ENCODE measurements at places on chromosomes 1 and 21.

DNA sequence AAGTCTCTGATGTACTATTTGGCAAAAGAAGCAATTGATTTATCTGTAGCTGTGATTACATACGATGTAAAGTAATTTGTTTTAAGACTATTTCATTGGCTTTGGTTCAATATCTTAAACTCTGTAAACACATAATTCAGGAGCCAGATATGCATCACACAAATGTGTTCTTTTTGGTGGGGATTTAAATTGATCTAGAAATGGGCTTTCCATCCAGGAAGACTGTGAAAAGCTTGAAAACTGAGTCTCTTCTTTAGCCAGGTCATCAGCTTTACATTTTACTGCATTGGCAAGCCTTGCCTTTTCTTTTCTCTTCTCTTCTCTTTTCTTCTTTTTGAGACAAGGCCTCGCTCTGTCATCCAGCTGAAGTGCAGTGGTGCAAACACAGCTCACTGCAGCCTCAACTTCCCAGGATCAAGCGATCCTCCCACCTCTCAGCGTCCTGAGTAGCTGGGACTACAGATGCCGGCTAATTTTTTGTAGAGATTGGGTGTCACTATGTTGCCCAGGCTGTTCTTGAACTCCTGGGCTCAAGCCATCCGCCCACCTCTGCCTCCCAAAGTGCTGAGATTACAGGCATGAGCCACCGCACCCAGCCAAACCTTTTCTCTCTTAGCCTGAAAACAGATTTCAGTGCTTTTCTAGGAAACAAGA is 1.4 kb downstream of the RCAN3 start:
- peak; percentile 59 for DNase-seq

GRCh38 chr1:19562847-19563246 is 77.5 kb upstream of the CAPZB start:
- DNase-seq = no peak

DNA sequence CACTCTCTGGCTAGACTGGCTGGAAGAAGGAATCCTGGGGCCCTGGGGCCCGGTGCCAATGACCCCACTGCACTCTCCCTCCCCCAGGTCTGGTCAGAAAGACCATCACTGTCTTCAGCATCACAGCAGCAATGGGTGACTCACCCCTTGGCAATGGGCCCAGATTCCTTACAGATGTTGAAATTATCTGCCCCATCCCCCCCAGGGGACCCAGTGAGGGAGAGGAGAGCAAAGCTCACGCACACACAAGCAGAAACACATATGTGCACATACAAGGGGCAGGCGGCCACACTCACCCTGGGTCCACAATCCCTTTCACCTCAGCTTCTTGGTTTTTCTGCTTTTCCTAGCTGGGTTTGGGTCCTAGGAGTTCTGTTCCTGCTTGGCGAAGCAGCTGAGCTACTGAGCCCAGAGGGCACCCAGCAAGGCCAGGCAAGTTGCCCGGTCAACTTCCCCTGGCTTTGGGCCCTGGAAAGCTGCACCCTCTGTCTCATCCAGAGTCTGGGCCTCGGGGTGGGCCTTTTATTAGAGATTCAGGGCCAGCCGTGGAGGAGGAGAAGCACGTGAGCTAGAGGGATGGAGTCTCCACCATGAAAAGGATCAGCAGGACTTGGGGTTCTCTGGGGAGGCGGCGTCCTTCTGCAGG is 2.6 kb downstream of the COL16A1 start:
- peak; percentile 59 for DNase-seq

- no peak for DNase-seq
These were observed 55.9 kb downstream of the SIK1 start for GRCh38 chr21:43370888-43371570.

- DNase-seq = peak; percentile 17
These were observed 4.1 kb downstream of the UQCRHL start for GRCh38 chr1:15803380-15803779.

DNA sequence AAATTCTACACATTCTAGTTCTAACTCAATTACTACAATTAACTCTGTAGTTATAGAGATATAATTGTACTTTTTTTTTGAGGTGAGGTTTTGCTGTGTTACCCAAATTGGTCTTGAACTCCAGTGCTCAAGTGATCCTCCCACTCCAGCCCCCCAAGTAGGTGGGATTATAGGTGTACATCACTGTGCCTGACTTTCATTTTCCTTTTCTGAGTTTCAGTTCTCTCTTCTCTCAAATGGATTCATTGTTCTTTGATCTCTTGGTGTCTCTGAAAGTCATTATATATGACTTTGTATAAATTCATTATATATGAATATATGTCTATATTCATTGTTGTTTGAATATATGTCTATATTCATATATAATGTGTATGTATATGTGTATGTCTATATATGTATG is 74.0 kb upstream of the GALNT2 start:
- no peak for DNase-seq

- no peak for DNase-seq
These were observed 27.8 kb upstream of the LYPD8 start for GRCh38 chr1:248783367-248783766.

GRCh38 chr1:84021822-84022221 is 22.9 kb upstream of the TTLL7 start:
- no peak for DNase-seq

GRCh38 chr1:87141556-87141955 is 187.1 kb upstream of the LMO4 start:
- no peak for DNase-seq

GRCh38 chr21:45573452-45574035 is 31.3 kb upstream of the SLC19A1 start:
- no peak for DNase-seq

GRCh38 chr1:53508991-53509666 is 49.9 kb downstream of the DMRTB1 start:
- no peak for DNase-seq

- DNase-seq = no peak
These were observed 81.3 kb upstream of the SELENON start for GRCh38 chr1:25718732-25719131.

- no peak for DNase-seq
These were observed 2.3 kb downstream of the FAAP20 start for GRCh38 chr1:2192031-2192995.

DNA sequence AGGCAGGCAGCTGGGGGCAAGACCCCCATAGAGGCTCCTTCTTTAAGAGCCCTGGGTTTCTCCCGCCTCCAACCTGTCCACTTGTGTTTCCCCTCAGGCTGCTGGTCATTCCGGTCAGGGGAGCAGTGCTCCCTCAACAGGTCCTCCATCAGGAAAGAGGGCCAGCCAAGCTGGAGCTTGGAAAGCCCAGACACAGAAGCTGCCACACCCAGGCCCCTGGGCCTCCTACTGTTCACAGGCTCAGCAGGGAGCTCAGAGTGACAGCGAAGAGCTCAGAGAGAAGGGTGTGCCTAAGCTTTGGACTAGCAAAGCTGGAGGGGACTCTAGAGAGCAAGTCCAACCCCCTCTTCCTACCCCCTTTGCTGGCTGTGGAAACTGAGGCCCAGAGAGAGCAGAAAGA is 10.3 kb upstream of the CDCP2 start:
- no peak for DNase-seq

GRCh38 chr1:222167896-222168295 is 380.0 kb downstream of the HHIPL2 start:
- DNase-seq = no peak

- DNase-seq = no peak
These were observed 19.0 kb upstream of the LRRC52 start for GRCh38 chr1:165524639-165525285.

DNA sequence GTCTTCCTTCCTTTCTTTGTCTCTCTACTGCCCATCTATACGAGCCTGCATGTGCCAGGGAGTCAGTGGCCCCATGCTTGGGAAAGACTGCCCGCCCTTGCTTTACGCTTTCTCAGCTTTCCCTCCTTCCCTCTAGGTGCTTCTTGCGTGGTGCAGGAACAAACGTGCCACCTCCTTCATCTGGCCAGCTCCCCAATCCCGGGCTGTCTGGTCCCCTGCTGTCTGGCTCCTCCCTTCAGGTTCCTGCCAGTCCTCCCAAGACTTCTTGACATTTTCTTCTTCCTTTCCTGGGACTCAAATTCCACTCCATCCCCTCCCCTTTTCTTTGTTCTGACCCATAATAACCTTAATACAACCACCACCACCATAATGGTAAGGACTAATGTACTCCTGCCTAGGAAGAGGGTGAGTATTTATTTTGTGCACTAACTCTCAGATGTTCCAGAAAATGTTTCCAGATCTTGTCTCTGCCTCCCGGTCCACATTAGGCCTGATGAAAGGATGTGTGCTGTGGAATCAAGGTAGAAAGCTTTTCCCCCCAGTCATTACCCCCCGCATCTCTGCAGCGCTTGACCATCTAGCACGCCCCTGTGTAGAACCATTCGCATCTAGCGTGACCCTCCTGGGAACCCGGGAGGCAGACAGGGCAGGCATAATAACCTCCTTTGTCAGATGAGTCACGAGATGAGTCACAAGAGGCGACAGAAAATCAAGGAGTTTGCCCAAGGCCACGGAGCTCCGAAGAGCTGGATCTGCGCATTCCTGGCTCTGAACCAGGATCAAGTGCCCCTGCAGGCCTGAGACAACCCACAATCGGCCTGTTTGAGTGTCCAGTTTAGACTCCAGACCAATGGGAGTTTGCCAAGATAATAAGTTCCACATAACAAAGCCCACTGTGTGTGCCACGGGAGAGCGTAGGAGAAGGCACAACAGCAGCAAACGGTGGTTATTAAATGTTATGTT is 60.1 kb upstream of the NEK2 start:
- DNase-seq = no peak

- peak; percentile 8 for DNase-seq
These were observed 577 bp downstream of the RAB3GAP2 start for GRCh38 chr1:220271706-220272046.

- DNase-seq = no peak
These were observed 43.0 kb downstream of the ATG4C start for GRCh38 chr1:62826901-62827300.

DNA sequence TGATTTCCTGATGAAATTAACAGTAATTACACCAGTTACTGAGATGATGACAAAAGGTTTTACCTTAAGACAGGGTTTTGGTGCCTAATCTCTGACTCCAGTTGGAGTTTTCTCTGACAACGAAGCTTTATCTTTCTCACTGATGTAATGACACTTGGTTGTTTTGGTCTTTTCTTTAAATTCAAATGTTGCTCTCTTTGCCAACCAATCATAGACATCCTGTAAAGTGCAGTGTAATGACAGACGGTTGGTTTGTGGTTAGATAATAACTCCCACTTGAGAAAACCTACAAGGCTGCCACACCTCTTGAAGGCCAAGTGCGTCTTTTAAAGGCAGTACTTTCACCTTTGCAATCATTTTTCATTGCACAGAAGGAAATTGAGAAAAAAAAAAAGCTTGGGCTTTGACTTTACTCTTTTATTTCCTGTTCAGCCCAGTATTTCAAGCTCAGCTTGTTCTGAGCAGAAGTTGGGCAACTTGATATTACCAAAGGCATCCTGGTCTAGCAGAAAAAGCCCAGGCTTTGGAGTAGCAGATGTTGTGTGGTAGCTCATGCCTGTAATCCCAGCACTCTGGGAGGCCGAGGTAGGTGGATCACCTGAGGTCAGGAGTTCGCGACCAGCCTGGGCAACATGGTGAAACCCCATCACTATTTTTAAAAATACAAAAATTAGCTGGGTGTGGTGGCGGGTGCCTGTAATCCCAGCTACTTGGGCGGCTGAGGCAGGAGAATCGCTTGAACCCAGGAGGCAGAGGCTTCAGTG is 14.9 kb downstream of the PDIK1L start:
- DNase-seq = peak; percentile 32

DNA sequence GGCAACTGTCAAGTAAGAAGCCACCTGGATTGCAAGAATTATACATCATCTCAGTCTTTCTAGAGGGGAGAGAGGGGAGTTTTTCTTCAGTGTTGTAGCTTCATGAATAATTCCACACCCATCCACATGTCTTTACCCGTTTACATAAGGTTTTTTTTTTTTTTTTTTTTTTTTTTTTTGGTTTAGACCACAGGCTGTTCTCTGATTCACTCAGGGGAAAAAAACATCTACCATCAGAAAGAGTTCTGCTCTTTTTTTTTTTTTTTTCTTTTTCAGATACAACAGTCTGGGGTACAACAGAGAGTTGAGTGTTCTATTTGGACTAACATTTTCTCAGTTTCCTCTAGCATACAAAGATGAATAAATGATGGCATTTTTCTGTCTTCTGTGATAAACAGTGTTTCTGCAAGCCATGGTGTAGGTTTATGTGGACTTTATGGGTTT is 4.9 kb upstream of the KIF14 start:
- DNase-seq = no peak

DNA sequence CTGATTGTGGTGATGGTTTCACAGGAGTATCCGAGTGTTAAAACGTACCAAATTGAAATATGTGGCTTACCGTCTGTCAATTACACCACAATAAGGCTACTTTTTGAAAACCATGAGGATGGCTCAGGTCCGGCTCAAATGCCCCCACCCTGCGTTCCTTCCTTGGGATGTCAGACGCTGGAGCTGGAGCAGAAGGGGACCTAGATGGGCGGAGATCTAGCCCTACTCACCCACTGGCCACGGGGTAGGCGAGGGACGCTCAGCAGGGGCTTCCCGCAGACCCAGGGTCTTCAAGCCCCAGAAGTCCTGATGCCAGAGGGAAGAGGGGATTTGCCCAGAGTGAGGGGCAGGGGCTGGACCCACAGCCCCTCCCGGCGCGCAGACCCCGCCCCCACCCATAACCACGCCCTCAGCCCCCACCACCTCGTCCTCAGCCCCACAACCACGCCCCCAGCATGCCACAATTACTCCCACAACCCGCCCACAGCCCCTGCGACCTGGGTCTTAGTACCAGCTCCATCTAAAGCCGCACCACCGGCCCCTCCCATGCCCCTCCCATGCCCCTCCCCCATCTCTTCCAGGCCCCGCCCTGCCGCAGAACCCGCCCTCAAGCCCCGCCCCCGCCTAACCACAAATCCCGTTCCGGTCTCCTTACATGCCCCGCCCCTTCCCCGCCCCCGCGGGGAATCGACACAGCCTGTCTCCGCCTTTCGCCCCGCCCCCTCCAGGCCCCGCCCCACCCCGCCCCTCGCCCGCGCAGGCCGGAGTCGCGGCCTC is at the start of gene LRRC3:
TSS of gene LRRC3 (plus strand) at position 764 of the 777 bp plus-strand sequence. CDS start 1,135 bp downstream, outside the sequence.
- peak; percentile 91 for DNase-seq

GRCh38 chr1:147753081-147753480 is 7.3 kb downstream of the GJA5 start:
- DNase-seq = no peak

GRCh38 chr1:24051206-24051945 is 60.6 kb downstream of the MYOM3 start:
- no peak for DNase-seq
